ENCODE measurements at places on chromosomes 3 and 15.

- no peak for DNase-seq
Observed at GRCh38 chr3:197522183-197522715, 33.5 kb downstream of the BDH1 start.

DNA sequence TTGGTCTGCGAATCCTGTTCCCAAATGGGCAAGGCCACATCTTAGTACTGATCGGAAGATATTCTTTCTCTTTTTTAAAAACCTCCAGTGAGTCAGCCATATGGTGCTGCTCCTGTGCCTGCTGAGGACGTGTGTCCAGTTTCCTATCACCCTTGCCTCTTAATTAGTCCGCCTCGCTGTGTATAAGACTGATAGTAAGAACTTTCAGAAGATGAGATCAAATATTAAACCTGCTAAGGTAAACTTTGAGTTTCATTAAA is 612 bp downstream of the UBA5 start:
- DNase-seq = no peak

DNA sequence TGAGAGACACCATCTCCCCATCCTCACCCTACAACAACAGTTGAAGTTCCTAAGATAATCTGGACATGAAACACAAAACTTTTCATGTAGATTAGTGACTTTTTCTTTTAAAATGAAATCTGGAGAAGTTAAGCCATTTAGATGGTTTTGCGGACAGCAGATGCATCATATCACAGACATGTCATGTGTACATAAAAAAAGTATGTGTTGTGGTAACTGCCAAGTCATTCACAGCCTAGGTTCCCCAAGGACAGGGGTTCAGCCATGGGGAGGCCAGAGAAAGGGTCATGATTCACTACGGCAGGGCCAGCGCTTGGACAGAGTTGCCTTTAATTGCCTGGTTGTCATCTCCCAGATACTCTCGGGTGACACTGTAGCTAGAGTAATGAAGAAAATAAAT is 163.2 kb downstream of the PDZRN3 start:
- DNase-seq = no peak

DNA sequence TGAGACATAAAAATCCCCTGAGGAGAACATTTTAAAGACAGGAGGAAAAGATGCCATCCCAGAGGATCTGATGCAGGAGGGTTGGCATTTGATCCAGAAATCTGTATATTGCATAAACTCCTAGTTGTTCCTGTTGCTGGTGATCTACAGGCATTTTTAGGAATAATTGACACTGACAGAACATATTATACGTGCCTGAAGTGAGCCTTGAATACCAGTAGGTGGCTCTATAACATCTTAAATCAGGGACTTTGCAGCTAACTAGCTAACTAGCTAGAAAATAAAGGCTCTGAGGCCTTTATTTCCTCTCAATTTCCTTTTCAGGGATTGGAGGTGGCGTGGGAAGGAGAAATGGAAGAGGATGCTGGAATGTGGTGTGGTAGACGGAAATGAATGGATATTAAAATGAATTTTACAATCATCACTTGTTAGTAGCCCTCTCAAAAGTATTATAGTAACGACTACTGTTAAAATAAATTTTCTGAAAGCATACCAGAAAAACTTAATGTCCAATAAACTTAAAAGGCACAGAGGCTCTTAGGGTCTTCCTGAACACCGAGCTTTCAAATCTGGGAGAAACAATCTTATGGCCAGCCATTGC is 73.8 kb upstream of the ZBED2 start:
- no peak for DNase-seq

DNA sequence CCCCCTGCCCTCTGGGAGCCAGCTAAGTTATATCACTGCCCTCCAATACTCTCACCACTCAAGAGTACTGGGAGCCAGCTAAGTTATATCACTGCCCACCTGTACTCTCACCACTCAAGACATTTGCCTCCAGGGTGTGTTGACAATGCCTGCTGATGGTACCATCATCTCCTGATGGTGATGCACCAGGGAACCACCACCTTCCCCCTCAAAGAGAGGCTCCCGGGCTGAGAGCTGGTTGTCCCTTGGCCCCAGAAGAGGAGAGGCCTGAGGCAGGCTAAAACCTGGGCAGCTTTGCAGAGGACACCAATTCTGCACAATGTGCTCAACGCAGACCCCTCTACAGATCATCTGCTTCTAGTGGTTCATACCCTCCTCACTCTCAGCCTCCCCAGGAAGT is 7.5 kb upstream of the HAPLN3 start:
- no peak for DNase-seq

GRCh38 chr15:36595611-36596010 is 16.2 kb downstream of the CDIN1 start:
- no peak for DNase-seq

GRCh38 chr3:194322678-194323211 is 28.4 kb downstream of the CPN2 start:
- DNase-seq = no peak

DNA sequence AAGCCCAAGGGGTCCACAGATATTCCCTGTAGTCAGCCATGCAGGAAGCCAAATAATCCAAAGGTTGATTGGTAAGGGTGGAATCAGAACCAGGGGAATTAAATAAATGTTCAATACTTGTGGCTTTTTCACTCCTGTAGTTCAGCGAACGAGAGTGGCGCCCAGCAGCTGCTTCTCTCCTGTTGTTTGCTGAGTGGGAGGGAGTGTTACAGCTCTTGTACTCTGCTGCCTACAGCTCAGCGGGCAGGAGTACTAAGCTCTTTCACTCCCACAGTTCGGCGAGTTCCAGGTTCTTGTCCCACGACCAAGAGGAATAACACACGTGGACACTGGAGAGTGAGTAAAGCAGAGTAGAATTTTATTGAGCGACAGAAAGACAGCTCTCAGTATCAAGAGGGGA is 105.9 kb downstream of the MOBP start:
- DNase-seq = no peak

GRCh38 chr3:178603735-178604134 is 67.5 kb downstream of the KCNMB2 start:
- DNase-seq = no peak

DNA sequence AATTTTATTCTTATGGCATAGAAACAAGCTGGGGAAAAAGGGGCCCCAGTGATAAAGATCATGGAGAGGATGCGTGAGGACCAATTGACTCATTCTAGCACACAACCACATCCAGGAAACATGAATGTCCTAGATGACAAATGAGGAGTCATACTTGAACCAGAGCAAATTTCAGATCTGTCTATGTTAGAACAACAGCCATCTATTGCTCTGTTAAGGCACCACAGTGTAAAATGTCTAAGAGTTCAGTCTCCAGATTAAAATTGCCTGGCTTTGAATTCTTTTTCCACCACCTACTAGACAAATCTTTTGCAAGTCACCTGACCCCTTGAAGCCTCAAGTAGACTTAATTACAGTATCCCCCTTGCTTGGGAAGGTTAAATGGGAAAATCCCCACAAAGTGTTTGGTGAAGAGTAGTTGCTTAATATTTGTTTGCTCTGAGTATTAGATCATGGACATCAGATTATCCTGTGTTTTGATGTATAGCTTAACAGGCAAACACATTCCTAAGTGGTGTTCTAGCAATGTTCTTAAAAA is 258.7 kb upstream of the TGFBR2 start:
- DNase-seq = no peak

DNA sequence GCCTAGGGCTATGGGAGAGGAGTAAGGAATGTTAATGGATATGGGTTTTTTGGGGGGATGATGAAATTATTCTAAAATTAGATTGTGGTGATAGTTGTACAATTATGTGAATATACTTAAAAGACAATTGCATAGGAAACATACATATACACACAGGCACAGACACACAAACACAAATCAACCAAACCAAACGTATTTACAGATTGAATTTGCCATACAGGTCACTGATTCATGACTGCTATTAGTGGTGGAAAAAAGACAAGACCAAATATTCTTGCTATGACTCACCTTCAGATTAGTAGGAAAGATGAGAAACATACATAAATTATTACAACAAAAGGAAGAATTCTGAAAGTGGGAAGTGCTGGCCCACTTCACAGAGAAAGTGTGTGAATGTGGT is 85.3 kb downstream of the C3orf38 start:
- DNase-seq = no peak

- DNase-seq = no peak
Observed at GRCh38 chr15:100103828-100104227, 237.9 kb downstream of the ADAMTS17 start.

DNA sequence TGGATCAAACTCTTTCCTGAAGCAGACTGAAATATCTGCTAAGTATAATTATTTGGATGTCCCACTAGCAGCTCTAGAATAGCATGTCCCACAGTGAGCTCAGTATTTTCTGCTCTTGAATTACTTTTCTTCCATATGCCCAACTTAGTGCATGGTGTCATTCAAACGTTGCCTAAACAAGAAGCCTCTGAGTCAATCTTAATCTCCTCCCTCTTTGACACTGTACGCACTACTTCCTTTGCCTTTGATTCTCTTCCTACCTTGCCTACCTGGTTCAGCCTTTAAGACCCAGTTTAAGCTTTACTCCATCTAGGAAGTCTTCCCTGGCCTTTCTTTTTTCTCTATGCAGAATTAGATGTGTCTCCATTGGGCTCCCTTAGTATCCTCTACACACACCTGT is 54.5 kb downstream of the SEC22A start:
- DNase-seq = no peak

- peak; percentile 45 for DNase-seq
Observed at GRCh38 chr3:71087143-71088018, 496.1 kb downstream of the FOXP1 start.

GRCh38 chr3:1228289-1228688 is 135.5 kb downstream of the CNTN6 start:
- no peak for DNase-seq

DNA sequence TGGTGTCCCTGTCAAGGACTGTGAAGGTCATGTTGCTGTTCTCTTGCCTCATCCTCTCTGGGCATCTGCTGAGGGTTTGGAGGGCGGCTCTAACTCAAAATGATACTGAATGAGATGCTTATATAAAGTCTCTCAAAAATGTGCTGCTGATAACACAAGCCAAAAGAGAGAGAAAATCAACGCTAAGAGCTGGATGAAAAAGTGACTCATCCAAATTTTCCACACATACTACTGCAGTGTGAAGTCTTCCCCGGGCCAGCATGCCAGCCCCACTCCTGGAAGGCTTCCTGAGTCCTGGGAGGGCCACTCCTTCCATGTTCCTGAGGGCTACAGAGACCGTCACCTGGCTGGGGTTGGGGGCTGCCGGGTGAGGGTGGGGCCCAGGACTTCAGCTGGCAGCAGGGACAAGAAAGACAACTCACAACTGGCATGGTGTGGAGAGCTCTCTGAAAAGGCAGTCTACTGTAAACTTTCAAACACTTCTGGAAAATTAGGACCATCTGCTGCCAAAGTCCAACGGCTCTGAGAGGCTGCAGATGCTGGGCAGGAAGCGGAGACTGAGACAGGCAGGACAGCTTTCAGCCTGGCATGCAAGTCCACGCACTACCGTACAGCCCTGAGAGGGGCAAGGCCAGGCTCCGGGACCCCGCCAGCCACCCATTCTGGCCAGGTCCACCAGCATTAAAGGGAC is 200.3 kb downstream of the ADAMTS17 start:
- no peak for DNase-seq

- no peak for DNase-seq
Observed at GRCh38 chr3:48140936-48141603, 47.1 kb downstream of the CDC25A start.

DNA sequence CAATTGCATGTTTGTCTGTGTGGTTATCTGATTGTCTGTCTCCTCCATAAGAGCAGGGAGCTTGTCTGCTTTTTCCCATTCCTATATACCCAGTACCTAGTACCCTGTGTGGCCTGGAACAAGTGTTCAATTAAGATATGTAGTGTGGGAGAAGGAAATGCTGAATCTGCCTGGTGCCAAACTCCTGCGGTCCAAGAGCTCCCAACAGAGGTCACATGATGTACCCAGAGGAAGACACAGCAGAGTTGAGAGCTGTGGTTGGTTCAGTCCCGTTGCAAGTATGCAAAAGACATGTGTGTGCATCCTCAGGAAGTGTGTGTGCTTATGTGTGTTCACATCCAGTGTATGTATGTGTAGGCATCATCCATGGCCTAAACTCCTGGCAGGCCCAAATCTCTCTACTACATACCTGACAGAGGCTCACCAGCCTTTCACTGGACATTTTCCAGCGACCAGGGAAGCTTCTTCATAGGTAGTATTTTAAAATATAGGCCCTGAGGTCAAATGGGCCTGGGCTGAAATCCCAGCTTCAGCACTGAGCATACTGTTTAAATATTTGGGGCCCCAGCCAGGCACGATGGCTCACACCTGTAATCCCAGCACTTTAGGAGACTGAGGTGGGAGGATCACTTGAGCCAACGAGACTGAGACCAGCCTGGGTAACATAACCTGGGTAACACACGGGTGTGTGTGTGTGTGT is 34.0 kb upstream of the ITGA11 start:
- no peak for DNase-seq

GRCh38 chr3:112005091-112005672 is 6.5 kb downstream of the TAGLN3 start:
- no peak for DNase-seq

DNA sequence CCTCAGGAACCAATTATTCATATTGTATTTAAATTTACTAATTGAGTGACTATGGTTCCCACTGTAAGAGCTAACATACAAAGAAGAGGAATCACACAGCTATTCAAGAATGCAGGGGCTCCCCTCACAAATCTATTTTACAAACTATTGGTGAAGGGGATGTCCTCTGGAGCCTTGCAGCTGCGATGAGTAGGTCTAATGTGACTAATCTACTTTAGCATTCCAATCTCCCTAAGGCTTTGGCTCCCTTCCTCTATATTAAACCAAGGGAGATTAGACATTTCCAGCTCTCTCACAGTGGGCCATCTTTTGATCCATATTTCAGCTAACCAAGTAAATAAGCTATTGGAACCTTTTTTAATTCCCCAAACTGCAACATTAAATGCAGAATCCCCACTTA is 514.2 kb upstream of the BCHE start:
- DNase-seq = no peak

- no peak for DNase-seq
Observed at GRCh38 chr3:97680210-97680609, 84.3 kb upstream of the ARL6 start.

DNA sequence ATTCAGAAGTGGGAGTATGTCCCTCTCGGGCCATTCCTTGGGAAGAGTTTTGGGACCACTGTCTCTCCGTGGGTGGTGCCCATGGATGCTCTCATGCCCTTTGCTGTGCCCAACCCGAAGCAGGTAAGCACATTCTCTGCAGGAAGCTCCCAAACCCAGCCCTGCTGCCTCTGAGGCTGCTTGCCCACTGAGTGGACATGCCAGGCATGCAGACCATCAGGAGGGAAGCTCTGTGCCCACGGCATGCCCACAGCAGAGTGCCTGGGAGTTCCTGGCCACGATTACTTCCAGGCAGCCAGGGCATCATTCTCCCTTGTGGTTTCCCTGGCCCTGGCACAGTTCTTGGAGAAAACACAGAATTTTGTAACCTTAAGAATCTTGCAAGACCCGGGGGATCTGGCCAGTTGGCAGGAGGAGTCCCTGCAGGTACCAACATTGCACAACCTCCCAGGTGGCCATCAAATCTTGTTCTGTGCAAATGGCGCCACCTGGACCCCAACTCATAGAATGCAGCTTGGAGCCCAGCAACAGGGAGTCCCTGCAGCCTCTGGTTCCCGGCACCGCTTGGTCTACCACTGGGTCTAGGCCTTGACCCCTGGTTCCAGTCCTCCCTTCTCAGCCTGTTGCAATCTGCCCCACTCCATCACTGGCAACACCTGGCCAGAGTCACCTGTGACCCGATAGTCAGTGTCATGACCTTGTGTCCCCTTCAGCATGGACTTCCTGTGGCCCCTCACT is 20.4 kb downstream of the FAH start:
- peak; percentile 47 for DNase-seq

GRCh38 chr3:129514563-129514962 is 13.9 kb upstream of the RHO start:
- DNase-seq = no peak

All from T-cell (primary cell).